ENCODE measurements at places on chromosomes 5 and 9. TPM values are rescaled to one million over a fixed set of nuclear protein-coding genes. Genes with fewer than 3 reads are reported as not detected.

GPR150 gene
- not detected for total RNA-seq

- no peak for DNase-seq
These were observed 261.8 kb upstream of the TNC start for GRCh38 chr9:115379719-115380118.

GRCh38 chr5:134784241-134784920, 25.8 kb downstream of the DDX46 start:
- no peak for DNase-seq

GRCh38 chr5:78706381-78706780, 57.8 kb upstream of the LHFPL2 start:
- no peak for DNase-seq

All from heart right ventricle (tissue), 16 donors.